ENCODE measurements at places on chromosomes 16 and 17.

- no peak for DNase-seq
Observed at GRCh38 chr16:8863594-8864424, 5.0 kb downstream of the CARHSP1 start.

- peak; percentile 65 for DNase-seq
Observed at GRCh38 chr17:32783602-32784001, 93.3 kb downstream of the MYO1D start.

DNA sequence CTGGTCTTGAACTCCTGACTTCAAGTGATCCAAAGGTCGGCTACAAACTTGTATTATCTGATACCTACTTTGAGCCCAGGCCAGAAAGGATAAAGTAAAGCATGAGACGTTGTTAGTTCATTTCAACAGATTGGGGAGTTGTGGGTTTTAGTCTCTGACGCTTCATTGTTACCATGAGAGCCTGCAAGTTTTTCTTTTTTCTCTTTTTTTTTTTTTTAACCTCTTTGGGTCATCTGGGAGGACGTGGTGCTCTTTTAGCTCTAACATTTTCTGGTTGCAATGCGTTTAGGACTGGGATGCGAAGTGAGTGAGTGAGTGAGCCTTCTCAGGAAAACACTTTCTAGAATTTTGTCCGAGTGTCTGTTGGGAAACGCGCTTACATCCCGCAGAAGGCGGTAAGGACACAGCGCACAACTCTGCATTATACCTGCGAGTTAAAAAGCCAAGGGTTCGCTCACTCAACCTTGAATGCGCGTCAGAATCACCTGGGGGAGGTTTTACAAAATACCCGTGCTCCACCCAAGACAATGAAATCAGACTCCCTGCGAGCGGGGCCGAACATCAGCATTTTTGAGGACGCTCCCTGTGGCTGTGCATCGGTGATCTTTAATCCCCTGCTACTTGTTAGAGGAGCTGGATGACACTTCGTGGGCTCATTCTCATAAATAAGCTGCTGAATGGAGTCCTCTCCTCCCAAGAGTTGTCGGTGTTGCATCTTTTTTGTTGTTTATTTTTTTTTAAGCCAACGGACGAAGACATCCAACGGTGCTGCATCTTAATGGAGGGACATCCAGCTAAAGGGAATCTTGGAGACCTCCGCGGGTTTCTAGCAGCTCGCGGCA, 629 bp upstream of the RNF135 start:
- no peak for DNase-seq

GRCh38 chr16:68499006-68499405, 40.1 kb upstream of the ZFP90 start:
- DNase-seq, result peak; percentile 29

DNA sequence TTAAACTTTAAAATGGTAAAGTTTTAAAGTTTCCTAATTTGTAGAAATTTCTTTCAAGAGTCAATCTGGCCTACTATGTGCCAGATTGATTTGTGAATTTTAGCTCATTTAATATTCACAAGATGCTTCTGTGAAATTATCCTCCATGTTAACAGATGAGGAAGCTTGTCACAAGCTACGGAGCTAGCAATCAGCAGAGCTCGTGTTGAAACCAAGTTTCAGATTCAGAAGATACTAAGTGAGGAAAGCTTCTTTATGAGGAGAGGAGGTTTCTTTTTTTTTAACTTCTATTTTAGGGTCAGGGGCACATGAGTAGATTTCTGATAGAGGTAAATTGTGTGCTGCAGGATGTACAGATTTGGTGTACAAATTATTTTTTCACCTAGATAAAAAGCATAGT, 135.9 kb downstream of the HS3ST4 start:
- DNase-seq, result no peak

DNA sequence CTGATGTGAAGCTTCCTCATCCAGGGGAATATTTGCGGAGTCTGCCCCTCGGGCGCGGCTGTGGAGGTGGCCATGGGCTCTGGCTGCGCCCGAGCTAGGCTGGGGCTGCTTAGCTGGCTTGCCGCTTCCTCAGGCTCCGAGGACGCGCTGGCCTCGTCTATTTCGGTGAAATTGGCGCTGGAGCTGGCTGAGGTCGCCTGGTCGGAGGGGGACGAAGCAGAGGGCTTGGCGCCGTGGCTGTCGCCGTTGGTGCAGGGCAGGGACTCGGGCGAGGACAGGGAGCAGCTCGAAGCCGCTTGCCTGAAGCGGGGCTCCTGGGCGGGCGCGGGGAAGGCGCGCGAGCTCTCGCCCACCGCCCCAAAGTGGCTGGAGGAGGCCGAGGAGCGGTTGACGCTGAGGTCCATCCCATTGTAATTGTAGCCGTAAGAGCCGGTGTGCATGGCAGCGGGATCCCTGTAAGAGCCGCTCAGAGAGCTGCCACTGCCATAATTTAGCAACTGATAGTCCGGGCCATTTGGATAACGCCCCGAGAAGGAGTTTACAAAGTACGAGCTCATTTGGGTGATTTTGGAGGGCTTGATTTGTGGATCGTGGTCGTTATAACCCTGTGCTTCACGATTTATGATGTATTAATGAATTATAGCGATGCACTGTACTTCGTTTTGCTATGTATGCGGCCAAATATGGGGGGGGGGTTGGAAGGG, at the start of gene HOXB5:
TSS of gene HOXB5 (minus strand) at position 654 of the 704 bp plus-strand sequence. CDS start at position 557, 97 bp downstream.
- DNase-seq, result peak; percentile 84

GRCh38 chr17:37147301-37147812, 198.6 kb downstream of the AATF start:
- no peak for DNase-seq

DNA sequence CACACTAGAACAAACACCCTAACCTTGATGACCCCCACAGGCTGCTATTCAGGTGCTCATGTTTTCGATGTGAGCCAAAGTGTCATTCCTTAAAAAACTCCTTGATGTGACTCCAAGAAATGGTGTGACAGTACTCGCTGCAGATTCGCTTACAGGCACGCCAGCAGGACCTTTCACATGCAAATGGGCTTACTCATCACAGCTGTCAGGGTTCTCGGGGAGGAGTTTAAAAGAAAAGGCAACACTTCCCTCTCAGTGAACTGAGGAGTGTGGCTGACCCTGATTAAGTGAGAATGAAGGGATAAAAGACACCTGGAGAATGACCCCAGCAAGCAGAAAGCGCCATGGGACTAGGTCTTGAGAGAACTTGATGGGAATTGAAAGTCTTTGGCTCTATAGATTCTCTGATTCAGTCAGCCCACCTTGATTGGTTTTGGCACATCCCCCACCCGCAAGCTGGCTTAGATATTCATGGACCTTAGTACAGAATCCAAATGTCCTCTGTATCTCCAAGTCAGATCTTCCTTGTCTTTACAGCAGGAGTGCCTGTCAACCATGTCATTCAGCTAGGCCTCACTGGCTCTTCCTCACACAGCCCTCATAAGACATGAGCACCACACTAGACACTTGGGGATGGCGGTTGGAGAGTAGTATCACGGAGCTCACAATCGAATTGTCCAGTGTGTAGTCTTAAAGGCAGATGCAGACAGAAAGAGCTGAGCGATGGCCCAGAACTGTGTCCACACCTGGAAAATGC, 82.6 kb downstream of the HIC1 start:
- no peak for DNase-seq
